PC-9 (cell line): ENCODE measurements at places on chromosomes 2 and 18. TPM values are rescaled to one million over a fixed set of nuclear protein-coding genes. Genes with fewer than 3 reads are reported as not detected.

DNA sequence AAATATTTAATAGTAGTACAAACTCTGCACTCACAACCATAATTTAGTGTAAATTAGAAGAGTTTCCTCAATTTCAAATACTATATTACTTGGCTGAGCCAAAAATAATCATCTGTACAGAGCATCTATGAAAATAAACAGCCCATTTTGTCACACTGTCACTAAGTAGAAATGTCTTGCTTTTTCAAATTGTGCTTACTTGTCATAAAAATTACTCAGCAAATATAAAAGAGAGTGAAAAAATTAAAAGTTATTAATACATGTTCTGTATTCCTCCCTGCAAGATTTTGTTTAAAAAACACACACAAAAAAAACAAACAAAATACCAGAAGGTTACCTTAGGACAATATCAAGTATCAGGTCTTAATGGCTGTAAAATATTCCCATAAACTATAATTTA lies 155.7 kb downstream of the DLGAP1 start:
- no peaks in the 10 kb centered on the region for H3K27me3 ChIP-seq
- no peak overlapping the region for H3K27ac ChIP-seq
- H3K4me3 ChIP-seq: no peak overlapping the region
- no peaks in the 10 kb centered on the region for H3K4me1 ChIP-seq
- no peak for DNase-seq

DNA sequence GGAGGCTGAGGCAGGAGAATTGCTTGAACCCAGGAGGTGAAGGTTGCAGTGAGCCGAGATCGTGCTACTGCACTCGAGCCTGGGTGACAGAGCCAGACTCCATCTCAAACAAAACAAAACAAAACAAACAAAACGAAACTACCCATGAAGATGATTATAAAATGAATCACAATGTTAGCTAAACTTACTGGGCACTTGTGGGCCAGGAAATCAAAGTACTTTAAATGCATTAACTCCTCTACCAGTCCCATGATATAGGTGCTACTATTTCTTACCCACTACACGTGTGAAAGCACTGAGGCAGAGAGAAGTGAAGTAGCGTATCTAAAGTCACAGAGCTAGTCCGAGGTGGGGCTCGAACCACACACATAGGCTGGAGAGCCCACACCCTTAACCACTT lies 53.6 kb downstream of the POLE4 start:
- no peaks in the 10 kb centered on the region for H3K36me3 ChIP-seq
- H3K27me3 ChIP-seq: no peaks in the 10 kb centered on the region
- DNase-seq: no peak
- no peaks in the 10 kb centered on the region for H3K4me1 ChIP-seq

DNA sequence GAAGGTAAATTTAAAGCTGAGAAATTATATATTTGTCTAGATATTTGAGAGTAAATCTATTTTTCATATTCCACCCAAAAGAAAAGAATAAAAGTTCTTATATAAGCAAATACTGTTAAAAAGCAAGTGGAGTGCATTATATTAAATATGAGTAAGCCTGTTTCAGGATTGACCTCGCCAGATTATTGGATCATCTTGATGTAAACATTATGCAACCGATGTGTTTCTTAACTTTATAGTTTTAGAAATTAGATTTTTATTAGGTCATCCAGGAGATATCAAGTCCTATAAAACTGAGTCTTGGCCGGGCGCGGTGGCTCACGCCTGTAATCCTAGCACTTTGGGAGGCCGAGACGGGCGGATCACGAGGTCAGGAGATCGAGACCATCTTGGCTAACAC lies 100.3 kb upstream of the MSTN start:
- DNase-seq: no peak
- no peaks in the 10 kb centered on the region for H3K27me3 ChIP-seq
- no peaks in the 10 kb centered on the region for H3K36me3 ChIP-seq

DNA sequence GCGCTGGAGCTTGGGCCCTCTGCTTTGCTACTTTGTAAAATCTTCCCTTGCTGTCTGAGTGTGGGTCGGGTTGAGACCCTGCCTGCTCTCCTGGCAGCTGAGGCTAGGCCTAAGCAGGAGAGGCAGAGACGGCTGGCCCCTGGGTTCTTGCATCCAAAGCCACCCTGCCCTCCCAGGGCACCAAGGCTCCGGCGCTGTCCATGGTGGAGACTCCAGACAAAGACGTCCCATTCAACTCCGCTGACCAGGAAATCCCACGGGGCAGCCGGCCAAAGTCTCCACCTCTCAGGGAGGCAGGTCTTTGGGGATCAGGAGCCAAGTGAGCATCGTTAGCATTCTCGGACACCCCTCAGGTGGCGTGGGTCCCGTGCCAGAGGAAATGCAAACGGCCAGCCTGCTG lies 2.6 kb upstream of the PRLH start:
- H3K36me3 ChIP-seq: no peaks in the 10 kb centered on the region
- DNase-seq: peak; percentile 56
- no peaks in the 10 kb centered on the region for H3K4me1 ChIP-seq
- peaks cover 16% of the 10 kb centered on the region for H3K27me3 ChIP-seq
- no peak overlapping the region for H3K4me3 ChIP-seq

DNA sequence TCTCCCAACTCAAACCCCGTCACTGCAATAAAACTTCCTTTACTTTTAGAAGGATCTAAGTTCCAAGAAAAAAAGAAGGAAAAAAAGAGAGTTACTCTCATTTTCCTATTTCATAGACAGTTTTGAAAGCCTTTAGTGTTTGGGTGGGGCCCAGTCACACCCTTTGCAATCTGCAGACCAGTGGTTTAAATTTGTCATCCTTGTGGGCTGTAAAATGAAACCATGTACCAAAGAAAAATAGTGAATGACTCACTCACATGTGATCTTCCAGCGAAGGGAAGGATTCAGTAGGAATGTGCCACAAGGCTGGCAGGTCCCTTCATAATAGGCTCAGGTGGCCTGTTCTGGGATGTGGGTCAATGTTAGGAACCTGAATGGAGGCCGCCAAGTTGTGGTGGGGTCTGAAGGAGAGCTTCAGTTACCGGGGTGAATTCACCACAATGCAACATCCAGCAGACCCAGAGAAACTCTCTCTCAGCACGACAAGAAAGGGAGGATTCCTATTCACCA lies 28.3 kb downstream of the ANXA4 start:
- no peaks in the 10 kb centered on the region for H3K36me3 ChIP-seq
- H3K27ac ChIP-seq: peak overlapping the region; percentile 63
- H3K4me1 ChIP-seq: peaks cover 70% of the 10 kb centered on the region
- peak; percentile 47 for DNase-seq
- 0 out of 2 replicates have a peak overlapping the region, but pooled peaks have one; percentile 7 for H3K4me3 ChIP-seq

DNA sequence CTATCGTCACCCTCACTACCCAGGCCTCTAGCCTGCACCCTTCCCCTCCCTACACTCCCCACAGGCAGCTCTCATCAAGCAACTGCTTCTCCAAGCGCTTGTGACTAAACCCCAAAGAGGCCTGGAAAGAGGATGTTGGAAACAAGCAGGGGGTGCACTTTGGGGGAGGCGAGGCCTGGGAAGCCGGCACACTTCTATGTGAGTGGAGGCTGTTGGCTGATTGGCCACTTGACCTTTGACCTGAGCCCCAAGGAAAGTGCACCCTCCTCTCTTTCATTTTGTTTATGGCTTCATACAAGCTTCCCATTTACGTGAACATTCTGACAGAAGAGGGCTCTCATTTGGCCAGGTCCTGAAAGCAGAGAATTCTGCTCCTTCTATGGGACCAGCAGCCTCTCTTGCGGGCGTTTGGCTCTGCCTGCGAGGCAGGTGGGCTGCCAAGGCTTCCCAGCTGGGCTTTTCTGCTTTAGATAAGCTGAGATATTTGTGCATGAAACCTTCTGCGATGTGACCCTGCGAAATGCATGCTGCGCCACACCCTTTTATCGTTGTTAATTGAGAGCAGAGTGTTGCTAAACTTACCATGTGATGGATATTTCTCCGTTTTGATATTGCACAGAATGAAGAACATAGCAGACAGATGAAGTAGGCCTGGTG lies 134.8 kb upstream of the NCK2 start:
- no peak overlapping the region for H3K4me3 ChIP-seq
- H3K27ac ChIP-seq: no peak overlapping the region
- DNase-seq: no peak
- no peaks in the 10 kb centered on the region for H3K36me3 ChIP-seq
- H3K27me3 ChIP-seq: no peaks in the 10 kb centered on the region
- H3K4me1 ChIP-seq: no peaks in the 10 kb centered on the region

DNA sequence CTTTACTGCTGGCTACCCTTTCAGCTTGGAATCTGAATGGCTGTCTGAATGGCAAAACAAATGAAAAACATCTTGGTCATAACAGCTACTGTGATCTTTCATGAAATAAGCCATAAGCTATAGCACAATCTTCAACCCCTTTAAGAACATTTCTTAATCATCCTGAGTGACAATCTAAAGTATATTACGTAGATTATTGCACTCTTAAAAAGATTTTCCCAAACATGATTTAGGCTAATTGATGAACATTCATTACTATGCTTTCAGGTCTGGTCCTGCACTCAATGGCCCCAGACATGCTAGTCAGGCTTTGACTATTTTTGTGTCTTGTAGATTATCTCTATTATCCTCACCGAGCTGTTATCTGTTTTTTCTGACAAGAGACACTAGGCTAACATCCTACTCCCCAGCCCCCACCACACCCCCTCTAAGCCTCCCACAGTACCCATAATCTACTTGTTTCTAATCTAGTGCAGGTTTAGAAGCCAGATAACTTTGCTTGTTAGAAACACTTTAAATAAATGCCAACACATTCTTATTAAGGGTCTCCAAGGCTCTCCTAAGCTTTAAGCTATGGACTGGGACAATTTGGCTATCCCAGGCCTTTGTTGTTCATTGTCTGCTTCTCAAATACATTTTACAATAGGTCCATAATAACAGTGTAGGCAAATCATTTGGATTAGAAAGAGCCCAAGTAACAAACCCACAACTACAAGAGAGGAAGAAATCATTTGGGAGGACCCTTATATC lies 4.2 kb downstream of the SMAD2 start:
- DNase-seq: no peak
- peaks cover 6% of the 10 kb centered on the region; the same call in 1 of the 2 replicates for H3K36me3 ChIP-seq
- H3K4me1 ChIP-seq: peaks cover 14% of the 10 kb centered on the region
- no peak overlapping the region for H3K27ac ChIP-seq

DNA sequence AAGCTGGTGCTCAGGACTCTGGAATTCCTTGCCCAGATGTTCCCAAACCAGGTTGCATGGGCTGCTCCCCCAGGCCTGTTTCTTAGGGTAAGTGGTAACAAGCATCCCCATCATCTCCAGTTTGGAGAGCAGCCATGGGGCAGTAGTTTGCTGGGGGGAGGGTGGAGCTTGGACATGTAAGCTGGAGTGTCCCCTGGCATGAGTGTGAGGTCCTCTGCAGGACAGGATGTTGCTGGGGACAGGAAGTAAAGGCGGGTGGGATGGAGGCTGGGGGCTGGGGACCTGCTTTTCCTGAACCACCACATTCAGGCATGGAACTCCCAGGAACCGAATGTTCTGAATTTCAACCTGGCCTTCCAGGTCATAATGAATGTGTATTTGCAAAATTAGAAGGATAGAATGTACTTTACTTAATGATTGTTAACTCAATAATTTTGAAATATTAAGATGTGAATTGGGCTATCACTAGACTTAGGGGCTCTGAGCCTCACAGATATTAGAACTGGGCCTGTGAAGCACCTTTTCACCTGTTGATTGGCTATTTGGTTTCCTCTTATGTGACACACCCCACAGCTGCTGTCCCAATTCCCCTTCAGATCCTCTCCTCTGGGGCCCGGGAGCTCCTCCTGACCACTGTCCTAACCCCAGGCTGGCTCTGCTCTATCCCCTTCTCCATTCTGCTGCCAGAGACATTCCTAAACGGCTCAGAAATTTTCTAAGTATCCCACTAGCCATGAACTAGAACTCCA lies 66.4 kb upstream of the EPAS1 start:
- no peak overlapping the region for H3K27ac ChIP-seq
- no peaks in the 10 kb centered on the region for H3K27me3 ChIP-seq
- H3K36me3 ChIP-seq: peaks cover 15% of the 10 kb centered on the region; the same call in 1 of the 2 replicates
- peaks cover 21% of the 10 kb centered on the region for H3K4me1 ChIP-seq

DNA sequence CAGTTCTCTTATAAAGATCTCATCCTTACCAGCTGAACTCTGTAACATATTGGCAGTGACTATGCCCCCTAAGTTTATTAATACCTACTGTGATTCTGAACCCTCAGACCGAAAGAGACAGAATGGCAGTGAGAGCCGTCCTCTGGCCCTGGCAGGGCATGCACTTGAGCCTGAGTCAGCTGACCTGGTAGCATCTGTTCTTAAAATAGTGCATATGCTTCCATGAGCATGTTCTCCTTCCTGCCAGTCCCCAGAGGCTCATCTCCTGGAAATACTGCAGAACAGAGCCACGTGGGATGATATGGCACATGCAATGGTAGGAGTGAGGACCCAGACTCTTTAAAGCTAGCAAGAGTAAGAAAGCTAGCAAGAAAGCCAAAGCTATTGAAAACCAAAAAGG lies 59.0 kb downstream of the RASGRP3 start:
- H3K4me1 ChIP-seq: no peaks in the 10 kb centered on the region
- no peak overlapping the region for H3K27ac ChIP-seq
- no peaks in the 10 kb centered on the region for H3K27me3 ChIP-seq
- DNase-seq: no peak

GRCh38 chr18:66564236-66564635 lies 39.7 kb downstream of the CDH19 start:
- H3K27ac ChIP-seq: no peak overlapping the region
- no peak overlapping the region for H3K4me3 ChIP-seq
- H3K4me1 ChIP-seq: no peaks in the 10 kb centered on the region
- H3K36me3 ChIP-seq: no peaks in the 10 kb centered on the region

DNA sequence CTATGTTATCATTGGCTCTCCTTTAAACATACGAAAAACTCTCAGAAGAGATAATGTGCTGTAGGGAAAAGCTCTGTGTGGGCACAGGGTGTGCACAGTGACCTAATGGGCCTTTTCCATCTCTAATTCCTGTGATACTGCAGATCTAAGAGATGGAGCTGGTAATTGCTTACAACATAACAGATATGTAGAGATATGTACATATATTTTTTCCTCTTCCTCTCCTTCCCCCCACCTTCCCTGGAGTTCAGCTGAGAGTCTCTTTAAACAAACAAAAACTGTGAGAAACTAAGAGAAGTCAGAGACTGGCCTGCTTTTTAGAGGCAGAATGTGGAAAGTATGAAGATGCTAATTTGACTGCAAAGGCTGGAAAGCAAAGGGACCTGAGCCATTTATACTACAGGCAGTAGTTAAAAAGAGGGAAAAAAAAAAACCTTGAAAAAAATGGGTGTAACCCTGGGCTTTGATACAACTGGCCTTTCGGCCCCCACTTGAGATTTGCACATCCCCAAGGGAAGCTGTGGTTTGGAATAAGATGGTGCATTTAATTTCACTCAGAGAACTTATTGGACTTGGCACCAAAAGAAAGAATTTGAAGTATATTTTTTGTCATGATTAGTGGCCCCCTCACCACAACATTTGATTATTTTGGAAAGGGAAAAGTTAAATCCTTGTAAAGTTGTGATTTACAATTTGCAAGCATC lies 502.2 kb upstream of the ZEB2 start:
- DNase-seq: no peak
- H3K27me3 ChIP-seq: no peaks in the 10 kb centered on the region
- H3K27ac ChIP-seq: no peak overlapping the region
- H3K4me3 ChIP-seq: no peak overlapping the region

The ABCA12 gene
- total RNA-seq: 1.8 and 2.0 TPM in 2 replicates

The ADRA2B gene
- 0.26 and 0.55 TPM in 2 replicates for total RNA-seq
